CD4-positive, alpha-beta memory T cell (primary cell): ENCODE measurements at places on chromosomes 12 and 14.

DNA sequence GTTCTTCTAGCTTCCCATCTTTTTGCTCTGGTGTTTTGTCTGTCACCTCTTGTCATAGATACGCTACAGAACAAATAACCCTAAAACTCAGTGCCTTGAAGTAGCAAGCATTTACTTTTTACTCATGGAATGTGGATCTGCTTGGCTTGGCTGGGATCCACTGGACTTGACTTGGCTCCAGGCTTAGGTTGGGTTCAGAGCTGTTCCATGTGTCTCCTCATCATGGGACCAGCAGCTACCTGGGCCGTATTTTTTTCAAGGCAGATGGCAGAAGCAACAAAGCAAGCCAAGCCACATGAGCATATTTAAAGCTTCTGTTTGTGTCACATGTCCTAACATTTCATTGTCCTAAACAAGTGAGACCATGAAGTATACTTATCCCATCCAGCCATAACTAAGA lies 48.7 kb upstream of the ATF1 start:
- no peak for DNase-seq

DNA sequence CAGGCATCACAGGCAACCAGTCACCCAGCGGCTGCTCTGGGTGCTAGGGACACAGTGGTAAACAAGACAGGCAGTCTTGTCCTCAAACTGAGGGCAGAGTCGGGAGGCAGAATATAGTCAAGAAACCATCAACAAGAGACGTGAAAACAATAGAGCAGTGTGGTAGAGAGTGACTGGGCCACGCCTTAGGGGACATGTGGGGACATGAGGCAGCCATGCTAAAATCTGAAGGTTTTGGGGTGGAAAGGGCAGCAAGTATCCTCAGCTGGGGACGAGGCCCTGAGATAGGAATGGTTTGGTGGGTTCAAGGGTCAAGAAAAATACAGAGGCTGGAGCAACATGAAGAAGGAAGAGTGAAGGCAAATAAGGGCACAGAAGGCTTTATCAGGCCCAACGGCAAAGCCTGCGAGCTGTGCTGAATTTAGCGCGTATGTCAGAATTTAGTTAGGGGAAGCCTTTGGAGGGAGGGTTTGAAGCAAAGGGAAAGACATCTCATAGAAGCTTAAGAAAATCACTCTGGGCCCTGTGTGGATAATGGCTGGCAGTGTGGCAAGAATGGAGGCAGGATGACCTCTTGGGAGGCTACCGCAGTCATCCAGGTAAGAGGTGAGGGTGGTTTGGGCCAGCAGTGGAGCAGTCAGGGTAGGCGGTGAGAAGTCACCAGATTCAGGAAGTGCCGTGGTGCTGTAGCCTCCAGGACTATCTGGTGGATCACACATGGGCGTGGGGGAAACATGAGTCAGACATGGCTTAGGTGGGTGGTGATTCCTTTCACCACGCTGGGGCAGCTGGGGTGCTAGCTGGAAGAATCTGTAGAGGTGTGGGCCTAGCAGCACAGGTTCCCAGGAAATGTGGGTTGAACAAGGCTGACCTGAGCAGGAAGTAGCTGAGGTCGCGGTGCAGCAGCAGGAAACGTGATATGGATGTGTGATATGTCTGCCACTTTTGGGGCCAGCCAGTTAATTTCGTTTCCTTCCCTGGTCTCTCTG lies 3.0 kb downstream of the EVL start:
- DNase-seq: peak; percentile 99

DNA sequence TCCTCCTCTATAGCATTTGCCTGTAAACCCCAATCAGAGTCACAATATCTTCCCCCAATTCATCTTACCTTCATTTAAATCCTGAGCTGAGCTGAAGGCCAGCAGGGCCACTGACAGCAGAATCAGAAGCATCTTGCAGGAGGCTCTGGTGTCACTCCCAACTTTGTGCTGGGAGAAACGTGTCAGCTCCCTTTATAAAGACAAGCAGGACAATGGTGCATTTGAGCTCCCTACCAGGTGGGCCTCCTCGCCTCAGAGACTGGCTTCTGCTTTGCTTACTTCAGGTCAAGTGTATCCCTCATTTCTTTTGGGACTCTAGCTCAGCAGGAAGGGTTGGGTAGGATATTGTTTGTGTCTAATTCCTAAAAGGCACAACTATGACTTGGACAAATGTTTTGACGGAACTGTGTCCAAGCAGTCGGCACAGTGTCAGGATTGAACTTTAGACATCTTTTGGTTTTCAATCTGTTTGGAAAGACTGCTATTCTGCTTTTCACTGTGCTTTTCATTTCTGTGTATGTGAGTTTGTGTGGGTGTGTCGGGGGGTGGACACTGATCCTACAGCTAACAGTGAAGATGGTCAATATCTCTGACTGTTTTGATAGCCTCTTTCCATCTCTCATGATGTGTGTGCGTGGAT lies at the start of gene PRH1:
Gene PRH1 (minus strand): TSS at position 170 of the 640 bp plus-strand sequence. CDS start 38 bp downstream, at position 132.
- DNase-seq: no peak

- peak; percentile 53 for DNase-seq
These were observed 4.2 kb upstream of the XPOT start for GRCh38 chr12:64400041-64400440.

- no peak for DNase-seq
These were observed 14.7 kb downstream of the BLTP3B start for GRCh38 chr12:100127766-100128511.

GRCh38 chr12:66959276-66959675 lies 280.4 kb upstream of the GRIP1 start:
- no peak for DNase-seq

- DNase-seq: no peak
These were observed 78.5 kb downstream of the MYRFL start for GRCh38 chr12:69903548-69903947.

- no peak for DNase-seq
These were observed 96.6 kb downstream of the ZFP36L1 start for GRCh38 chr14:68696266-68696665.

DNA sequence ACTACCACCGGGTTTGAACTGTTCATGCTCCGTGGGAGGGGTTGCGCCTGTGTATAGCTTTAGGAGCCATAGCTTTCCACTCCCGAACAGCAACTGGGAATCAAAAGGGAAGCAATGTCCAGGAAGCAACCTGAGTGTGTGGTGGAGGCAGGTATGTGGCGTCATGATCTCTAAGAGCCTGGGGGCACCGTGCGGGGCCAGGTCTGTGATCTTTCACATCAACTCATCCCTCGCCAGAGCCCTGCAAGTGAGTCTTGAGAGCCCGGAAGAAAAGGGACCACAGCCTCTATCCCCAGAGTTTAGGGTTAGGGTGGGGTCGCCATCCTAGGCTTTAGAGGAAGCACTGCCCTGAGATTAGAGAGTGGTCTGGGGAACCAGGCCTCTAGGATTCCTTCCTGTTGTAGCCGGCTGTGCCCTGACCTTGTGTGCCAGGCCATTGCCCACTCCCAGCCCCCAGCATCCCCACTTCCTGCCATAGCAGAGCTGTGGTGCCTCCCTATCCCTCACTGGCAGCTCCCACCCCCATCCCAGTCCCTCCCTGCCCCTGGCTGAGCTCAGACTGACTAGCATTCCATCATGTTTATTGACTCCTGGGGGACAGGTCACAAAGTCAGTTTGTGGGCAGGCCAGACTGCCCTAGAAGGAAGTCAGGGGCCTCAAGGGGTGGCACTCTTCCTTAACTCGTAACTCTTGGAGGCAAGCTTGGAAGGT lies 745 bp upstream of the ADCY4 start:
- DNase-seq: no peak

- no peak for DNase-seq
These were observed 546.7 kb downstream of the SNAPC1 start for GRCh38 chr14:62308891-62309290.

DNA sequence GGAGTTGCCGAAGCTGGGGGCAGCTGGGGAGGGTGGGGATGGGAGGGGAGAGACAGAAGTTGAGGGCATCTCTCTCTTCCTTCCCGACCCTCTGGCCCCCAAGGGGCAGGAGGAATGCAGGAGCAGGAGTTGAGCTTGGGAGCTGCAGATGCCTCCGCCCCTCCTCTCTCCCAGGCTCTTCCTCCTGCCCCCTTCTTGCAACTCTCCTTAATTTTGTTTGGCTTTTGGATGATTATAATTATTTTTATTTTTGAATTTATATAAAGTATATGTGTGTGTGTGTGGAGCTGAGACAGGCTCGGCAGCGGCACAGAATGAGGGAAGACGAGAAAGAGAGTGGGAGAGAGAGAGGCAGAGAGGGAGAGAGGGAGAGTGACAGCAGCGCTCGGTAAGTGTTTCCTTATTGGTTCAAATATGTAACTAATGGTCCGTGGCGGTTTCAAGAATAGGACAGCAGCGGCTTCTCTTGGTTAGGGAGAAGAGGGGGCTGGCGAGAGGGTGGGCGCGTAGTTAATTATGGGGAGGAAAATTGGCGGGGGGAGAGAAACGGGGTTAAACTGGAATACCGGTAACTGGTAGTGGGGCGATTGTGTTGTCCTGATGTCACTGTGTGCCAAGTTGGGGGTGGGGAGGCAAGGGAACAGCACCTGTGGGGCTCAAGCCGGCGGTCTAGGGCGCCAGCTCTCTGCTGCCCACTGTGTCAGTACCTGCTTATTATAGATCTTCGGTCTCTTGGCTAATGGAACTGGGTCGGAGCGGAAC lies 8.4 kb downstream of the HOXC8 start:
- no peak for DNase-seq

- peak; percentile 27 for DNase-seq
These were observed 72.9 kb upstream of the LTA4H start for GRCh38 chr12:96108321-96108720.

GRCh38 chr12:104799458-104799857 lies 158.6 kb downstream of the SLC41A2 start:
- no peak for DNase-seq

- no peak for DNase-seq
These were observed 154.1 kb downstream of the ZNF664 start for GRCh38 chr12:124126950-124127655.

DNA sequence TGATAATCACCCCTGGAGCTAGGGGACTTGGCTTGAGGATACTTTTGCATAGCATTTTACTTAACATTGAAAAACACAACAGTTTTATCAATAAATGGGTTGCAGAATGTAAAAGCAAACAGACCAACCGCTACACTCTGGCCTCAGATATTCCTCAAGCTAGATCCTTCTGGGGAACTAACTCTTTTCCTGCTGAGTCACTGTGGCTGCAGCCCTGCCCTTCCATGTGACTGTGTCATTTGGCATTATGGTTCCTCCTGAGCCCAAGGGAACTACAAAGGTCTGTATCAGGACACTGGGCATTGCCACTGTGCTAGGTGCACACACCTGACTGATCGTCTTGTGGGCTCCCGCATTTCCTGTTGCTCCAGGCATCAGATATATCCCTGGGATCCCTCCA lies 56.6 kb downstream of the TTC9 start:
- no peak for DNase-seq

- DNase-seq: no peak
These were observed 71.1 kb upstream of the PLEKHA5 start for GRCh38 chr12:19058235-19059021.

GRCh38 chr12:55922126-55922525 lies 5.6 kb downstream of the PYM1 start:
- no peak for DNase-seq

- no peak for DNase-seq
These were observed 139.6 kb downstream of the CEP83 start for GRCh38 chr12:94320109-94320508.

- no peak for DNase-seq
These were observed 12.2 kb upstream of the GPR68 start for GRCh38 chr14:91256661-91257060.

DNA sequence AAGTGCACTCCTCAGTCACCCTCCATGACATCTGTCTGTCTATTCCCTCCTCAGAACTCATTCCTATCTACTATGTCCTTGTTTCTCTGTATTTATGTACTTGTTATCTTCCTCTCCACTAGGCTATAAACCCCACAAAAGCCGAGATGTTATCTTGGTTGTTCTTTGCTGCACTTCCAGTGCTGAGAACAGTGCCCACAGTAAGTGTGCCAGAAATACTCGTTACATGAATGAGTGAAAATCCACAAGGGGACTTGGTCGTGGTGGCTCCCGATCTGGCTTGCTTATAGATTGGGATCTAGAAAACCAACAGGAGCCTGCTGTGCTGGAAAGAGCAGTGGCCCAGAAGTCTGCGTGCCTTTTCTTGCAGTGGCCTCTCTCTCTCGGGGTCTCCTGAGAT lies 111.9 kb upstream of the PRMT8 start:
- no peak for DNase-seq

DNA sequence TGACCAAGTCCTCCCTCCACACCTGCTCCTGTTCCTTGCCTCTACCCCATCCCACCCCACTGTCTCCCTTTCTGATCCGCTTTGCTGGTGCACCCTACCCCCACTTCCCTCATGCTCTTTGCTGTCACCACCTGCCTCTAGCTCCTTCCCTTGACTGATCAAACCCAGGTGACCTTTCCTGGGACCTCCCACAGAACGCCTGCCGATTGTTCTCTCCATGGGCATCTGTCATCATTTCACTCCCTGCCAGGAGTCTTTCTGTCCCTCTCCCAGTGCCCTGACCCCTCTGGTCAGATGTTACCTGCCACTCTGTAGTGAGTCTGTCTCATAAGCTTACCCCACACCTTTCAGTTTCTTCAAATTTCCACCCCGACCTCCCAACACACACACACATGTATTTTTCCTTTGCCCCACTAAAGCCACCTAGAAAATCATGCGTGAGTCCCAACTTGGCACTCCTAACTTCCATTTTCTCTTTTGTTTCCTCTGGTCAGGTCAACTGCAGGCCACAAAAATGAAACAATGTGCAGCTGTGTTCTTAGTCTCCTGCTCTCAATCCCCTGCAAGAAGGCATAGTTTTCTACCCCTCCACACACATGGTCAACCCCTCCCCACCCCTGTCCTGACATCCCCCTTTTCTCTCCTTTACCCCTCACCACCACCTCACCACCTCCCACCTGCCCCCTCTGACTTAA lies 229.8 kb downstream of the DPF3 start:
- no peak for DNase-seq

DNA sequence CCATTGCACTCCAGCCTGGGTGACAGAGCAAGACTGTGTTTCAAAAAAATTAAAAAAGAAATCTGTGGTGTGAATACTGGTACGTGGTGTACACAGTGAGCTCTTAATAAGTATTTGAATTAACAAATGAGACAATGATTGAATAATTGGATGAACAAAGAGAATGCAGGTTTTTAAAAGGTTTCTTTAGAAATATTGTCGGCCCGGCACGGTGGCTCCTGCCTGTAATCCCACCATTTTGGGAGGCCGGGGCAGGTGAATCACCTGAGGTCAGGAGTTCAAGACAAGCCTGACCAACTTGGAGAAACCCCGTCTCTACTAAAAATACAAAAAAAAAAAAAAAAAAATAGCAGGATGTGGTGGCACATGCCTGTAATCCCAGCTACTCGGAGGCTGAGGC lies 6.6 kb downstream of the HIF1A start:
- DNase-seq: no peak
